Brain microvascular endothelial cell (primary cell): ENCODE measurements at places on chromosomes 1 and 21.

DNA sequence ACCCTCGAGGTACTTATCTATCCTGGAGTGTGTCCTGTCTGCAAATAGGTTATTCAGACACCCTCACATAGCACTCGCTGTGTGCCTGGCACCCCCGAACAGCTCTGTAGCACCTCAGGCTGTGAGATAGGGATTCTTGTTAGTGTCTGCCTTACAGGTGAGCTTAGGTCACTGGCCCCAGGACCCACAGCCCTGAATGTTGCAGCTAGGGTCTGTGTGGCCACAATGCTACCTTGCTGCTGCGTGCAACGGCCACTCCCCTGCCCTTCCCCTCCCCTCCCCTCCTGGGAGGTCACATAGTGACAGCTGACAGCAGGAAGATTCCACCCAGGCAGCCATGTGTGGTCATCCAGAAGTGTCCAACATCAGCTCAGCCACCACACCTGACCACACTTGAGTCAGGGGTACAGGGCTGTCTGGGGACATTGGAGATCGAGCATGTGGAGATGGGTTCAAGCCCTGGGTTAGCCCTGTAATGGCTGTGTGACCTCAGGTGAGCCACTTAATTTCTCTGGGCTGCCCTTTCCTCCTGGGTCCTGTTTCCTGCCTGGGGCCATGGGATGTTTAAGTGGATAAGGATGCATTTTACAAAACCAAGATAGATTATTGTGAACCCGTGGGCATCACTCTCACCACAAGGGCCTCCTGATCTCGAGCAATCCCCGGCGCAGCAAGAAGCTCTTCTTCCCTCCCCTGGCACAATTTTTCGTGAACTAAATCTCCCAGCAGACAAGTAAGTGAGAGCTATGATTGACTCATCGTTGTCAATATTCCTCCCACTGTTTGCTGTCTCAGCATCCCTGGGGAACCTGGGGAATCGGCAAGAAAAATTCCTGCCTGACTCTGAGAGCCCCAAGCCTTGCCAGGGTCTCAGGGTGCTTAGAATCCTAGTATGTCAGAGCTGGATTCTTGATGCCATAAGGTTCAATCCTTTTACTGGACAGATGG is 208.7 kb downstream of the PTPRU start:
- DNase-seq, result no peak

DNA sequence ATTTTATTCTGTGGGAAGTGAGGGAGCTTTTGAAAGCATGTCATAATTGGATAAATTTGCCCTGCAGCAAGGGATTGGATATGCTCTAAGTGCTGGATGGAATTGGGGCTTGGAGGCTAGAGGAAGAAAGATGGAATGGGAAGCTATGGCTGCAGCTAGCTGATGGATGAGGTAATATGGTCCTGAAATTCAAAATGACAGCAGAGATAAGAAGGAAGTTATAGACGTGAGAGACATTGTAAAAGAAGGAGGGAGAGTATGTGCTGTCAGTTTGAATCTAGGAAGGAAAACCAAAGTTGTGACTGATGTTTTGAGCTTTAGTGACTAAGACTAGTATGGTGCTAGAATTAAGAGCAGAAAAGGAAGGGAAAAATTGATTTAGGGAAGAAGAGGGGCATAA is 299.9 kb upstream of the SPAG17 start:
- DNase-seq, result no peak

- DNase-seq, result no peak
Measured at GRCh38 chr1:154416471-154417337, 11.6 kb downstream of the IL6R start.

DNA sequence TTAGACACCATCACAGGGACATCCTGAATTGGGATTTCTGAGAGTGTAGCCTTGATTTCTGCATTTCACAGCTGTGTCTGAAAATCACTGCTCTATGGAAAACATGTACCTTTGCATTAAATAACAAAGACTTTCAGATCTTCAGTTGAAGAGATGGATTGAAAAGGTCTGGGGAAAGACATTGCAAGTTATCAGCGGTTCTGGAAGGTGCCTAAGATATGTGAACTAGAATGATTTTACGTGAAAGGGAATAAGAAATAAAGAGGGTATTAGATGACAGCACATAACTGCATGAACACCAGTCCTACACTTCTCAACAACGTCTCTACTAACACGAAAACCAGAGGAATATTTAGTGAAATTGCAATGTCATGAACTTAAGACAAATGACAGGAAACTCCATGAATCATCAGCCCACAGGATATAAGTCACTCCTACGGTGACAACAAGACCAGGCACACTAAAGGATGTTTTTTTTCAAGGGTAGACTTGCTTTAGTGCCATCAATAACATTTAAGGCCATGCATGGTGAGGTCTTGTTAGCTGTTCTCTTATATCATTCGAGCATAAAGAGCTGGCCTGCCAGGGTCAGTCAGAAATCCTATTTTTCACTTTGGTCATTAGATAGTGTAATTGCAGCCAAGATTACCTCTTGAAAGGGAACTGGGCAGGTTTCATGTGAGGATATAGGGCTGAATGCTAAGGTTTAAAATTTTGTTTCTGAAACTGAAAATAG is 283.1 kb downstream of the GRIK1 start:
- peak; percentile 76 for DNase-seq

DNA sequence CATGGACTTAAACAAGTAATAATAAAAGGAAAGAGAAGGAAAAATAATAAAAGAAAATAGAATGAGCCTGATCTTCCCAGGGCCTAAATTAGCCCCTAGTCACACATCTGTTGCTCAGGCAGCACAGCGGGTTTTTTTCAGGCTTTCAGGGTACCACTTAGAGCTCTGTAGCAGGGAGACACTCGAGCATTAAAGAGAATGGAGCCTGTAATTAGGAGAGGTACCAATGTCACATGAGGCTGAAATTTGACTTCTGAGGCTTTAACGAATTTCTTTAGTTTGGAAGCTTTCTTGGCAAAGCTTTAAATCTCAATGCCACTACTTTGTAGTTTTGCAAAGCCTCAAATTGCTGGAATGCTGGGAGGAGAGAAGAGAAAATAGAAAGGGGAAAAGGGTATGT is 116.3 kb downstream of the AK5 start:
- DNase-seq, result no peak

DNA sequence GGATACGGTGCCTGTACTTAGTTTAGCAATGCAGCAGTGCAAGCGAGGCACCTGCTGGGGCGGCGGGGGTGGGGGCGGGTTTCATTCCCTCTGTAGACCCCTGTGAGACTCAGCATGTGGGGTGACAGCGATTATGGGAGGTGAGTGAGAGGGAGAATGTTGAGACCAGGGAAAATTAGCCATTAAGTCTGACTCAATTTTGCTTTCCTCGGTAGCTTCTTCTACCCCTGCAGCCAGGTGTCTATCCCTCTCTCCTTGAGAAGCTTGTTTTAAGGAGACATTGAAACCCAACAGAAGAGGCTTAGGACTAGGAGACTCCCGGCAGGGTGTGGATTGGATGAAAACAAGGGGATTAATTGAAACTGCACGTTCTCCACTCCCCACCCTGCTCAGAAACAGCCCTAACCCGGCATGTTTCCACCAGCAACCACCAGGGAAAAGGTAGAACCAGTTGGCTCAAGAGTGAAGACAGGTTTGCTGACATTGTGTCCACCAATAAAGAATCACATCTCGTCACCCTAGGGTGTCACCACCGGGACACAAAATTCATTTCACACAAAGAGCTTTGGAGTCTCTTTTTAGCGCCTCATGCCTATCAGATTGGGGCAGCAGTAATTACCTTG is 20.6 kb upstream of the ATF3 start:
- no peak for DNase-seq

DNA sequence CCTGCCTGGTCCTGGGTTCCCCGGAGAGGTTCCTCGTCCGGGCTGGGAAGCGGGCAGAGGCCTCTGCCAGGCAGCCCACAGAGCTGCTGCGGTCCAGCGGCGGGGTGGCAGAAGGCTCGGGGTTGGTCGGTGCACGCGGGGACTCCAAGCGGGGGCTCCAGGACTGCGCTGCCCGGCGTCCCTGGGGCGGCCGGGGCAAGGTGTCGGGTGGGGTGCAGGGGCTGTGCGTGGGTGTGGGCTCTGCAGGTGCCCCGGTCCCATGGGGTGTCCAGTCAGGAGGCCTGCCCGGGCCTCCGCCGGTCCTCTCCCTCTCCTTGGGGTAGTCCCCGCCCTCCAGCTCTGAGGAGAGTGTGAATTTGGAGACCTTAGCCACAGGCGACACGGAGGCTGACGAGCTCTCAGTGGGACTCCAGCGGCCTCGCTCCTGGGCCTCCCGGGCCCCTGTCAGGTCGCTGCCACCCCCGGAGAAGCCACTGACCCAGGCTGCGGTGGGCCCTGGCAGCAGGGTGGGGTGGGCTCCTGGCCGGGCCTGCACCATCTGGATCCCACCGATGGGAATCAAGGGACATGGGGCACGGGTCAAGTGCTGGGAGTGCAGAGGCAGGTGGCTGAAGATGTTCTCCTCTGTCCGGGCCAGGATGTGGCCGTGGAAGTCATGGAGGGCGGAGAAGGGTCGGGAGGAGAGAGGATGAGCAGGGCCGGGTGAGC is 26.2 kb upstream of the EDN2 start:
- no peak for DNase-seq

- peak; percentile 90 for DNase-seq
Measured at GRCh38 chr1:59057211-59057694, 239.6 kb upstream of the FGGY start.

GRCh38 chr1:194052514-194053338 is 866.3 kb upstream of the B3GALT2 start:
- no peak for DNase-seq

GRCh38 chr1:212797681-212798080 is 6.0 kb downstream of the TATDN3 start:
- DNase-seq, result peak; percentile 23

GRCh38 chr1:157111396-157112165 is 12.0 kb upstream of the ETV3L start:
- no peak for DNase-seq

DNA sequence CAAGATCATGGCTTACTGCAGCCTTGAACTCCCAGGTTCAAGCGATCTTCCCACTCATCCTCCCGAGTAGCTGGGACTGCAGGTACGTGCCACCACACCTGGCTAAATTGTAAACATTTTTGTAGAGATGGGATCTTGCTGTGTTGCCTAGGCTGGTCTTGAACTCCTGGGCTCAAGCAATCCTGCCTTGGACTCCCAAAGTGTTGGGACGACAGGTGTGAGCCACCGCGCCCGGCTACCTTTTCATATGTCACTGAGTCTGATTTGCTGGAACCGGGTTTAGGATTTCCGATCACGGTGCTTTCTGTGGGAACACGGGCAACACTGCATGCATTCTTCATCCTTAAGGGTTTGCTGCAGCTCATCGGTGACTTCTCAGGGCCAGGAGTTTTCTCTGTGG is 32.2 kb upstream of the PCBP3 start:
- DNase-seq, result no peak

GRCh38 chr1:6962478-6962995 is 177.3 kb downstream of the CAMTA1 start:
- DNase-seq, result no peak

GRCh38 chr1:27931759-27932158 is 3.0 kb upstream of the SMPDL3B start:
- DNase-seq, result no peak

- no peak for DNase-seq
Measured at GRCh38 chr1:204577794-204578478, 61.7 kb downstream of the MDM4 start.

GRCh38 chr1:229553621-229554130 is 4.8 kb downstream of the ABCB10 start:
- no peak for DNase-seq

DNA sequence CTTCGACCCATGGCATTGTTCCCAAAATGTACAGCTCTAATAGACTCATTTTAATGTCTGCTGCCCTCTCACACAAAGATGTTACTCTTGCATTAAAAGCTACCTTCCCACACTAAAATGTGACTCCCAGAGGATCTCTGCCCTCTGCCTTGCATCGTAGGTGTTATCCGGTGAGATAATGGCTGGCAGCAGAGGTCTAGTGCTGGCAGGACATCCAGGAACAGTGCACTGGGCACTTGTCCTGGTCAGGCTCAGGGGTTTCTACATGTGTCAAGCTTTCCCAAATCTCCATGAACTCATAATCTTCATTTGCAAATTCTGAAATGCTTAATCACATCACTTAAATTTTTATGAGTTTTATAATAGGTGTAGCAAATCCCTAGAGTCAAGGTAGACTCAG is 310.6 kb downstream of the LRRIQ3 start:
- no peak for DNase-seq

DNA sequence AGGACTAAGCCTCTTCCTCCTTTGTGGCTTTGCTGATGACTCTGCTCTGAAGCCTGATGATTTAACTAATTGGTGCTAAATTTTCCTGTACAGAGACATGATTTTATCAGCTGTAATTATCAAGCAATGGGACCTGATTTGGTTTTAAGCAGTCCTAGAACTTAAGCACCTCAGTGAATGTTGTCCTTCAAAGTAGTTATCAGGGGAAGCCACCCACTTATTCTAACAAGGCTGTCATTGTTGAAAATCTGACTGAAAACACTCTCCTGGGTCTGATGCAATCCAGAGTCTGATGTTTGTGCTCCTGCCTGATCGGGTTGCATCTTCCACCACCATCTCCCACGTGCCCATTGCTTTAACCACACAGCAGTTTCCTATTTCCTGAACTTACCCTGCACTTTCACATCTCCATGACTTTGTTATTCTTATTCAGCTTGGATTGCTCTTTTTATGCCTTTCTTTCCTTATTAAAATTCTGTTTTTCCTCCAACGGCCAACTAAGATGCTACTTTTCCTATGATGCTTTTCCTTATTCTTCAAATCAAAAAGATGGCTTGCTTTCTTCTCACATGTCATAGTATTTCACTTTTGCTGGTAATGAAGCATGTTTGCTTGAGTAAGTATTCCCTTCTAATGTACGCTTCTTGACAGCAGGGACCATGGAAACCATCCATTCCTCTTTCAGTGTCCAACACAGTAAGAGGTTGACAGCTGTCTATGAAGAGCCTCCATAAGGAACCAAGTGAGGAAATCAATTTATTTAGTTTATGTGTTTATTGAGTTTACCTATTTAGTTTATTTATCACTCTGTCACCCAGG is 55.0 kb downstream of the S1PR1 start:
- peak; percentile 85 for DNase-seq
